ENCODE measurements at places on chromosomes 11 and 22. TPM values are rescaled to one million over a fixed set of nuclear protein-coding genes. Genes with fewer than 3 reads are reported as not detected.

The SEPTIN5 gene
- 80.0 TPM for polyA plus RNA-seq

The DEFB108B gene
- not detected for polyA plus RNA-seq

GRCh38 chr11:105823495-105824033 lies 198.5 kb downstream of the MSANTD4 start:
- DNase-seq, result no peak

The POU2AF1 gene
- 1.0 TPM for polyA plus RNA-seq

The POLD4 gene
- 26.7 TPM for polyA plus RNA-seq

GRCh38 chr11:9594267-9595046 lies 21.0 kb downstream of the WEE1 start:
- no peak for DNase-seq

DNA sequence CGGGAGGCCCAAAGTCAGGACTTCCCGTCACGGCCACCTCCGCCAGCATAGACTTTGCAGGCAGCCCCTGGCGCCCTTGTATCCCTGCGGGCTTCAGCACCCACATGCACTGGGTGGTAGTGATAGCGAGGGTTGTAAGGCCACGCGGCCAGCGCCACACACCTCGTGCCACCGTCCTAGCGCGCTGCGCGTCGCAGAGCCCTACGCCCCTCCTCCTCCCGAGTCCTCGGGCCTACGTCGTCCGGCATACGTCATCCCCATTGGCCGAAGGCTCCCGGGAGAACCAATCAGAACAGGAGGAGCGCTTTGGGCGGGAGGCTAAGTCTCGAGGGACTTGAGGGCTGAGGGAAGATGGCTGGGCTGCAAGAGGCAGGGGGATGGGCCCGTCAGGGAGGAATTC lies 1.3 kb upstream of the BTBD18 start:
- no peak for DNase-seq

- DNase-seq, result no peak
These were observed 29.5 kb downstream of the CHST1 start for GRCh38 chr11:45635907-45636306.

DNA sequence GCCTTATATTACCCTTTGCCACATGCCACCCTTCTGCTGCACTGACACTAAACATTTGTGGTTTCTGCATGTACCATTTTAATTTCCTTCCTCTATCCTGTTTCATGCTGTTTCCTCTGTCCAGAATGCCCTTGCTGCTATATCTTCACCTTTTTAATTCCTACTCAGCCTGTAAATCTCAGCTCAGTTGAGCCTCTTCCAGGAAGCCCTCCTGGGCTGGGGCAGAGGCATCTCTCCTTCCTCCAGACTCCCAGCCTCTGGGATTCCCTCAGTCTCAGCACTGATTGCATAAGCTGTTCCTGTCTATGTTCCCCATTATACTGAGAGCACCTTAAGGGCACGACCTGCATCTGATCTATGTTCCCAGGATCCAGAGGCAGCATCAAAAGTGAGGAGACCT lies 98.7 kb downstream of the RNF169 start:
- DNase-seq, result no peak

DNA sequence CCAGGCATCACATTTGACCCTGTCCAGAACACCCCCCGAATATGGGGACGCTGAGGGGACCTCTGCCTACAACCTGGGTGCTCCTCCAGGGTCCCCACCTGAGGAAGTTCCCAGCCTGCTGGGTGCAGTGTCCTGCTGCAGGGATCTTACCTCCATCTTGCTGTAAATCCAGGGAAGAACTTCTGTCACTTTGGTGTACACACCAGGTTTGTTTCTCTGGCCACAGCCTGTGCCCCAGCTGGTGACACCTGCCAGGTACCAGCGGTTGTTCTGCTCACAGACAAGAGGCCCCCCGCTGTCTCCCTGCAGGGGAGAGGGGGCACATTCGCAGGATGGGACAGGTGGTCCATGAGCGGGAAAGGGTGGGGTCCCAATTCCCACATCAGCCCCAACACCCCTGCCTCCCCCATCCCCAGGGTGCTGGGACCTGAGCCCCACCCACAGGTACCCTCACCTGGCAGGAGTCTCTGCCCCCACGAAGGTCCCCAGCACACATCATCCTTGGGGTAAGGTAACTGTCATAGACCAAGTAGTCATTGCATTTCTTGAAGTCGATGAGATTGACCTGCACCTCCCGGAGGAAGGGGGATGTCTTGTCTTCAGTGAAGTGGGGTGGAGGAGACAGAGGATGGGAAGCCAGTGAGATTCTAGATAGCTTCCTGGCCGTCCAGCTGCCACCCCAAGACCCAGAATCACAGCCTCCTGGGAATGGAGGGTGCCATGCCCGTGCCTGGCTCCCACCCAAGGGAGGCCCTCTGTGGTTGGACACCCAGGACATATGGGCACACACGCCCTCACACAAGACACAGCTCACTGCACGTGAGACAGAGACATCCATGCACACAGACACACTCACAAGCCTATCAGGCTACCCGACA lies 25.5 kb downstream of the TMPRSS13 start:
- no peak for DNase-seq

- no peak for DNase-seq
These were observed 352.2 kb downstream of the METTL15 start for GRCh38 chr11:28460348-28460747.

DNA sequence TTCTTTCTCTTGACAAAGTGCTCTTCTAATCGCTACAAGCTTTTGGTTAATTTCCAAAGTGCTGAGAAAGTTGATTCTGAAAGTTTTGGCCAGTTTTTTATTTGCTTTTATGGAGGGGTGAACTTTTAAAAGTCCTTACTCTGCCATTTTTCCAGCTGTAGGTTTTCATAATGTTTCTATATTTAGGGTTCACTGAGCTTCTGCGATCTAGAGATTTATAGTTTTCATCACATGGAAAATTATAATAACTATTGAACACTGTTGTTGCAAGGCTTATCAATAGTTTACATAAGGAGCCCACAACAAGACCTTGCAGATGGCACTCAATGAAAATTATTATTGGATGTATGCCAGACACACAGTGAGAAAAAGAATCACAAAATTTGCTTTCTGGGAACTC lies 55.1 kb downstream of the DLG2 start:
- DNase-seq, result peak; percentile 22

The CLMP gene
- polyA plus RNA-seq, result 19.5 TPM

The WNT7B gene
- 17.6 TPM for polyA plus RNA-seq

The RBFOX2 gene
- 155 TPM for polyA plus RNA-seq

GRCh38 chr11:123833095-123833494 lies 26.9 kb upstream of the OR6M1 start:
- DNase-seq, result no peak

The FOLR2 gene
- 17.6 TPM for polyA plus RNA-seq

- no peak for DNase-seq
These were observed 14.4 kb upstream of the TPCN2 start for GRCh38 chr11:69034123-69034867.

The YPEL1 gene
- polyA plus RNA-seq, result 19.3 TPM

The OR8B2 gene
- not detected for polyA plus RNA-seq

The PHLDB1 gene
- polyA plus RNA-seq, result 94.6 TPM

- no peak for DNase-seq
These were observed 35.0 kb upstream of the ADORA2A start for GRCh38 chr22:24392218-24392931.

Data from left lung (tissue), 14 donors.